Posterior vena cava (tissue), 2 donors: ENCODE measurements at places on chromosomes 13 and 19.
A peak's percentile ranks its signal among the peaks of the same experiment; 100 is the strongest.

GRCh38 chr19:12669270-12670158 lies 2.9 kb downstream of the WDR83 start:
- peak; percentile 93 for DNase-seq

DNA sequence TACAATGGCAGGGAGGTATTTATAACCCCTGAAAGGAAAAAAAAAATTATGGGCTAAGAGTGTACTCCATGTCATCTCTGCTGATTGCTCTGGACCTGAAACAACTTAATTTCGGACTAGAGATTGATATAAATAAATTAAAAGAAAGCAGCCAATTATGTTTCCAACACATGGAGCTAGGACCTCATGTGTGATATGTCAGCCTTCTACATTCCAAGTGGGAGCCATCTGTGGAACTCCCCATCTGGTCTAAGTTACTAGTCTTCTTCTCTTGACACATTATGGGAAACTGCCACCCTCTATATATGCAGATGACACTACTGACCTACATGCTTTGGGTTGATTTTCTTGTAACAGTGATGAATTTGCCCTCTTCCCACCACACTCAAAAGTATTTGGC lies 86.1 kb downstream of the FLT1 start:
- no peak for DNase-seq

DNA sequence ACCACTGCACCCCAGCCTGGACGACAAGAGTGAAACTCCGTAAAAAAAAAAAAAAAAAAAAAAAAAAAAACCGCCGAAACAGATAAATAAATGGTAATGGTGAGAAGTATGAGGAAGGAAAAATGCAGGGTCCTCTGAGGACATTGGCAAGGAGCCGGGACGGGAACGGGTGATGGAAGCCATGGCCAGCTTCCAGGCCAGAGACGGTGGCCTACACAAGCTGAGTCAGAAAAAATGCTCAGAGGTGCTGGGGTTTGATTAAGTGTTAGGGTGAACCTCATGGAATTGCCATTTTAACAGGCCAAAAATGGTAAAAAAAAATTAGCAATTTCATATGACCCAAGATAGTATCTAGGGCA lies 866 bp upstream of the ZSWIM4 start:
- peak; percentile 93 for DNase-seq

GRCh38 chr13:67855741-67856238 lies 625.7 kb upstream of the PCDH9 start:
- no peak for DNase-seq
